ENCODE measurements at places on chromosomes 7 and 10.
A peak's percentile ranks its signal among the peaks of the same experiment; 100 is the strongest.

DNA sequence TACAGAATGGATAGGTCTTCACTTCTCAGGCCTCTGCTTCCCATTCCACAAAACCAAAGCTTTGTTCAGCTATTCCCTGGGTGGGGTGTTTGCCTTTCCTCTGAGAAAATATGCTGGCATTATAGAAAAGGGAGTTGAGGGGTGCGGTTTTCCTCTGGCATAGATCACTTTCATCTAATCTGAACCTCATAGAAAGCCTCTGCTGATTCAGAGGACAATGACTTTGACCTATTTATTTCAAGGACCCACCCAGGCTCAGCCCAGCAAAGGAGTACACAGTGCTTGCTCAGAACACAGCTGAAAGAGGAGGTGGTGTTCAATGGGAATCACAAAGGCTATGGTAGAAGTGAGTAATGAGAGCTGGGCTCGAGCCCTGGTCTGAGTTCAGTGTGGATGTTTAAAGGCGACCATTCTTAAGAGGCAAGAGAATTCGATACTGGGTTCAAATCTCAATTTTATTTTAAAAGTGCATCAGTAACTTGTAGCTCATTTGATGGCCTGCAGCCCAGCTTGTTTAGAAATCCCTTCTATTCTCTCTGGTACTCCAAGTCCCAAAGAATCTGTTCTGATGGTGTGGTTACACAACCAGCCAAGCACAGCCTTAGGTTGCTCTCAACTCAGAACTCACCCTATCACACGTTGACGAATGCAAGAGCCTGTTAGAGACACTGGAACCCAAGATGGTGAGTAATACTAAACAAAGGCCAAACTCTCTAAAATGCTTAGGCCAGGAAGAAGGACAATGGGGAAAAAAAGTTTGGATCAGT is 1012.8 kb downstream of the LRMDA start:
- no peak for DNase-seq

DNA sequence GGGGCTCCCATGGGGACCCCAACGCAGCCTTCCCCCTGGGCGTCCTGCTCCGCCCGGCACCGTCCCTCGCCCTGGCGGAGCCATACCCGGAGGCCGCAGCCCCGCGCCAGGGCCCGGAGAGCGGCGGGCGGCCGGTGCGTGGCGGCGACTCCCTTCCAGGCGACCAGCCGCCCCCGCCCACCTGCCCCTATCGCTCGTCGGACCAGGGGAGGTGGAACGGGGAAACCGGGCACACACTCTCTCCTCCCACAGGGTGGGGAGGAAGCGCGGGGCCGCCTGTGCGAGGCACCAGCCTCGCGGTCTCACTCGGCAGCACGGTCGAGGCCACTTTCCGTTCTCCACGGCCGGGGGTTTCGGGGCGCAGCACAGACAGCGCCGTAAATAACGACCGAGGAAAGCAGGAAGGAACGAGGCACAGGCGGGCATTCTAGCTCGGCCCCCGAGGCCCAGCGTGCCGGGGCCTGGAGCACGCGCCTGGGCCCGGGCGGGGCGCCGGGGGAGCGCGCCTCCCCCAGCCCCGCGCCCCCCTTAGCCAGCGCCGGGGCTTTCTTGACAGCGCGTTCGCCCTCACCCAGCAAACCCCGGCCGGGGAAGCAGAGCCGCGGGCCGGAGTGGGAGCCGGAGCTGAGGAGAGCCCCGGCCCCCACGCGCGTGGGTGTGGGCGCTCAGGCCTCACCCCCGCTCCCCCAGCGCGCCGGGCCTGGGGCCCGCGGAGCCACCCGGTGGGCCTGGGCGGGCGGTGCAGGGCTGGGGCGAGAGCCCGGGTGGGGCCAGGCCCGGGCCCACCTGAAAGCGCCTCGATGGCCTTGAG is 936 bp downstream of the IGF2BP3 start:
- no peak for DNase-seq

GRCh38 chr10:8428654-8429053 is 374.2 kb downstream of the GATA3 start:
- no peak for DNase-seq

DNA sequence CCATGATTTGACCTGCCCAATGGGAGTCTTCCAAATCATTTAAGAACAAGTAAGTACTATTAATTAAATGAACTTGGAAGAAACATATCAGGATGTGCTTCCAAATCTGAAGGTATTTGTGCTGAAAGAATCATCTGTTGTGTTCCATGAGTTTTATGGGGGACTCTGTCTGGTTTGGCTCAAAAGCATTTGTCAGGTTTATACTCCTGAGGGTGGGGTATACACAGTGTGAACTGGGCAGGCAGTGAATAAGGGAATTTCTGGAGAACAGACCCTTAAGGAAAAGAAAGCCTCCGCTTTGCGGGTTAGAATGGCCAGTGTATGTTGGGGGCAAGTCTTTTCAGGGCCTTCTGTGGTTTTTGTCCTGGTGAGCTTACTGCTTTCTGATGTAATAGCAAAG is 29.9 kb downstream of the TCF7L2 start:
- no peak for DNase-seq

GRCh38 chr7:68678196-68678595 is 920.1 kb upstream of the AUTS2 start:
- no peak for DNase-seq

DNA sequence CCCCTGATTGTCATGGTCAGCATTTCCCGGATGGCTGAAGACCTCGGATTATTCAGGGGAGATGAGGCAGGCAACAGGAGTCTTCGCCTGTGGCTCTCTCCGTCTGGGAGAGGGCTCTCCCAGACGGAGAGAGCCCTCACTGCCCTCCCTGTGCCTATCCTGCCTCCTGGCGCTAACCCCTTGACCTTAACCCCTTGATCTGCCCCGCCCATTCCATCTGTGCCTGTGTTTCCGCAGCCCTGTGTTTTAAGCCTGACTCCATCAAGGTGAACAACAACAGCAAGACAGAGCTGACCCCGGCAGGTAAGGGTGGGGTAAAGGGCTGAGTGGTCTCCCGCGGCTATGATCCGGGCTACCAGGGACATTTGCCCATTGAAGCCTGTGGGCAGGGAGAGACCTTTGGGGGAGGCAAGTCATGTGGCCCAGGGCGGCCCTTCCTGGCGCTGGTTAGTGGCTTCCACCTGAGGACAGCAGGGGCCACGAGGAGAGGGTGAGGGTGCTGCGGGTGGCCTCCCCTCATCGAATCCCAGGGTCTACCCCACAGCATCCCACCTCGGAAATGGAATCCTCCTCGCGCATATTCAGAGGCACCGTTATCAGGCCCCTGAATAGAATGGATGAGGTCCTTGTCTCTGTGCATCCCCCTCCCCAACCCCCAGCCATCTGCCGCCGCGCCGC is 4.2 kb upstream of the MUC12 start:
- DNase-seq, result no peak

DNA sequence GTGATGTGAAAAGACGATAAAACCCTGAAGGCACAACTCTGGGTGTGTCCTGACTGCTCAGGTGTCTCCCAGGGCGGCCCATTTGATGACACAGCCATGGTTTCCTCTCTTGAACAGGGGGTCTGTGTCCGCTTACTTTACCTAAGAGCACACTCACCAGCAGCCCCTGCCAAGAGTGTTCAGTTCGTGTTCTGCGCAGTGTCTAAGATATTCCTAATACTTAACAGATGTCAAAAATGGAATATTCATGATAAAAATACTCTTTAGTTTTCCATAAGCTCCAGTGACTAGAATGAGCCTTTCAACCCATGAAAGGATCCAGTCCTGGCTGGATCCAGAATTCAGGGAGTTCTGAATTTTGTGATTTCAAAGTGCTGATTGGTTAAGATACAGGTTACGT is 492.4 kb downstream of the TNS3 start:
- DNase-seq, result no peak

DNA sequence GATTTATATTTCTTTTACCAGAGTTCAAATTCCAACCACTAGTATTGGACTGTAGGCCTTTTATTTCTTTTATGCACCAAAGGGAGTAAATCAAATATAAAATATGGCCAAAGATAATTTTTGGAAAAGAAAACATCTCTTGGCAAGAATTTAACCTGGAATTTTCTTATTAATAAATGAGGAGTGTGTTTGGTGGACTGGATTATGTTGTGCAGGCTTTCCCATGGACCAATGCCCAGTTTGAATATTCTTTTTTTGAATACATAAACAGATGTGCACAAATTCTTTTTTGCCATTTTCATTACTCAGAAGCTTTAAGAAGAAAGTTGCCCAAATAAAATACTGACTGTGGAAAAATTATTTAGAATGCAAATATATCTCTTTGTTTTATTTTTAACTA is 22.1 kb upstream of the PRKG1 start:
- no peak for DNase-seq

GRCh38 chr7:88835147-88835728 is 39.7 kb upstream of the TEX47 start:
- no peak for DNase-seq

GRCh38 chr10:26368463-26368862 is 69.7 kb upstream of the APBB1IP start:
- no peak for DNase-seq

DNA sequence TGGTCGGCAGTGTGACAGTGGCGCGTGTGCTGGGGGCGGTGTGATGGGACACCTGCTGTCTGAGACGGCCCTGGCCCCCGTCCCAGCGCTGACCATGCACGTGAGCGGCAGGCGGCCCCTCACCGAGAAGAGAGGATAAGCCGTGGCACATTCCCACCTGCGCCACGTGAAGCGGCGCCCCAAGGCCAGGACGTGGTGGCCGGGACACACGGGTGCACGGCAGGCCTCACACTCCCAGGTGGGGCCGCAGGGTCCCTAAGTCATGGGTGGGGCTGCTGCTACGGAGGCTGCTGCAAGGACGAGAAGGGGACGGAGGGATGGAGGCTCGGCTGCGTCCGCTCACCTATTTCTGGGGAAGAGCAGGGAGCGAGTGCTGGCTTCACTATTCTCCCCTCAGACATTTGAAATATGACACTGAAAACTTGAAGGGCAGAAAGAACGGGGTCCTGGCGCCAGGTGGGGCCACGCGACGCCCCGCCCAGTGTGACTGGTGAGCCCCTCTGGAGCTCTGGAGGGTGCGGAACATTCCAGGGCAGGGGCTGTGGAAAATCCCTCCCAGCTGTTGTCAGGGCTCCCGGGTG is 7.5 kb downstream of the CYP2W1 start:
- DNase-seq, result no peak

DNA sequence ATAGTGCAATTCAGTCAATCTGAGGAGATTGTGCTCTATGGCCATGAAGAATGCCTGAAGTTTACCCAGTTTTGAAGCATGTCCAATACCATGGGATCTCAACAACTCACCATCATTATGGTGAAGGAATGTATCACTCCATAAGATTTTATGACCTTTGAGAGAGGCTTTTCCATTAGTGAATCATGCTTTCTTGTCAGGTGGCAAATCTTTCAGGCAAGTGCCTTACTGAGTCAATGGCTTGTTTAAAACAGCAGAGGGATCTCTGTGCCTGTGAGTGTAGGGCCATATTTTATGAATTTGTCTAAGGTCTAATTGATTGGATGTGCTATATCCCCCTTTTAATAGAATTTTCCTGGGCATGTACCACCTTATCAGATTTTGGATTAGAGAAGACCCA is 131.5 kb downstream of the CCDC7 start:
- peak; percentile 4 for DNase-seq

- no peak for DNase-seq
Measured at GRCh38 chr7:118590107-118590506, 365.6 kb downstream of the ANKRD7 start.

DNA sequence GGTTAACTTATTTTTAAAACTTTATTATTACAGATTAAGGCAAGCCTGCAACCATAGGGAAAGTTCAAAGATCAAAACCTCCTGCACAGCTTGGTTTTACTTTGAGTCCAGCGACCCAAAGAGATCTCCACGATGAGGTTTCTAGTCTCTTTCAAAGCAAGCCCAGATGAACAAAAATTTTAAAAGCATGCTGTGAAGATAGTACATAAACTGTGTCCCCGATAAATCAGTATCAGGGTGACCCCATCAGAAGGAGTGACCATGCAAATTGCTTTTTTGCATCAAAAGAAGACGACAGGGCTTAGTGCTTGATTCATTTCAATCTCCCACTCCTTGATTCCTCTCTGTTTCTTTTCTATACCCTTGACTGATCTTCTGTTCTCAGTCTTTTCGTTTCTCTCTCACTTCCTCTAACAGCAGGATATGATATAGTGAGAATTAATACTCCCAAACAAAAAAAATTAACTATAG is 16.0 kb upstream of the DNTT start:
- no peak for DNase-seq

DNA sequence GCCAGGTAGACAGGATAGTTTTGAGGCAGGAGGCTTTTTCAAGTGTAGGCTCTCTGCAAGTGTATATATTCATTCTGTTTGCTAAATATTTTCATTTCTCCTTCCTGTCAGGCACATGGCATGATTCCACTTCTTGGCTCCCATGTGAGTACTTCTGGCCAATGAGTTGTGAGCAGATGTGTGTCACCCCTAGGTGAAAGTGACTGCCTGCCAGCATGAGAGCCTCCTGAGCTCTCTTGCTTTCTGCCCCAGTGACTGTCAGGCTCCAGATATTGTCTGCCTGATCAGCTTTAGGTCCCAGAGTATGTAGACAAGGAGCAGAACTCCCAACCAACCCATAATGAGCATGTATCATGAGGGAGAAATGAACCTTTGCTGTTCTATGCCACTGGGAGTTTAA is 257.6 kb upstream of the NPY start:
- DNase-seq, result no peak

- no peak for DNase-seq
Measured at GRCh38 chr10:112202561-112203241, 19.1 kb upstream of the GPAM start.

DNA sequence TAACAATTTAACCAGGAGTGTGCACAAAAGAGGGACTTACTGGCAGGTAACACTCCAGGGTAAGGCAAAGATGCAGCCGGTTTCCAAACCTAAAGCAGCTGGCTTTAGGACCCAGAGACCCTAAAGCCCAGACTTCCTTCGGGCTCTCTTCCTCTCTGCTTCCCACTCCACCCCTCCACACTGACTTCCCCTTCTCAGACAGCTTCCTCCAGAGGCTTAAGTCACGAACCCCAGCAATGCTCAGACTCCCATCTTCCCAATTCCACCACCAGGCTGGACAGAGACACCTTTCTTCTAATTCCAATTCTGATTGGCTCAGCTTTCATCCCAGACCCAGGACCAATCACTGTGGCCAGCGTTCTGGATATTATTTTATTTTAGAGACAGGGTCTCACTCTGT is 24.8 kb downstream of the STYXL1 start:
- no peak for DNase-seq

DNA sequence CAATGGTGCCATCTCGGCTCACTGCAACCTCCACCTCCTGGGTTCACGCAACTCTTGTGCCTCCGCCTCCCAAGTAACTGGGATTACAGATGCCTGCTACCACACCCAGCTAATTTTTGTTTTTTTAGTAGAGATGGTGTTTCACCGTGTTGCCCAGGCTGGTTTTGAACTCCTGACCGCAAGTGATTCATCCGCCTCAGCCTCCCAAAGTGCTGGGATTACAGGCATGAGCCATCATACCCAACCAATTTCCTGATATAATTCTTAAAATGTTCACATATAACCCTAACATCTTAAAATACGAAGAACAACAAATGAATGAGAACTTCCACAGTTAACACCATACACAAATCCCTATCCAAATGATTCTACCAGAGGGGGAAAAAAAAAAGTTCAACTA is 31.2 kb downstream of the BAIAP2L1 start:
- no peak for DNase-seq

GRCh38 chr7:124480036-124480820 is 285.4 kb downstream of the GPR37 start:
- DNase-seq, result no peak

All from BJ (cell line).